ENCODE measurements at places on chromosomes 2 and 18. TPM values are rescaled to one million over a fixed set of nuclear protein-coding genes. Genes with fewer than 3 reads are reported as not detected.

GRCh38 chr18:468955-469790 lies 31.3 kb downstream of the COLEC12 start:
- no peak for DNase-seq

DNA sequence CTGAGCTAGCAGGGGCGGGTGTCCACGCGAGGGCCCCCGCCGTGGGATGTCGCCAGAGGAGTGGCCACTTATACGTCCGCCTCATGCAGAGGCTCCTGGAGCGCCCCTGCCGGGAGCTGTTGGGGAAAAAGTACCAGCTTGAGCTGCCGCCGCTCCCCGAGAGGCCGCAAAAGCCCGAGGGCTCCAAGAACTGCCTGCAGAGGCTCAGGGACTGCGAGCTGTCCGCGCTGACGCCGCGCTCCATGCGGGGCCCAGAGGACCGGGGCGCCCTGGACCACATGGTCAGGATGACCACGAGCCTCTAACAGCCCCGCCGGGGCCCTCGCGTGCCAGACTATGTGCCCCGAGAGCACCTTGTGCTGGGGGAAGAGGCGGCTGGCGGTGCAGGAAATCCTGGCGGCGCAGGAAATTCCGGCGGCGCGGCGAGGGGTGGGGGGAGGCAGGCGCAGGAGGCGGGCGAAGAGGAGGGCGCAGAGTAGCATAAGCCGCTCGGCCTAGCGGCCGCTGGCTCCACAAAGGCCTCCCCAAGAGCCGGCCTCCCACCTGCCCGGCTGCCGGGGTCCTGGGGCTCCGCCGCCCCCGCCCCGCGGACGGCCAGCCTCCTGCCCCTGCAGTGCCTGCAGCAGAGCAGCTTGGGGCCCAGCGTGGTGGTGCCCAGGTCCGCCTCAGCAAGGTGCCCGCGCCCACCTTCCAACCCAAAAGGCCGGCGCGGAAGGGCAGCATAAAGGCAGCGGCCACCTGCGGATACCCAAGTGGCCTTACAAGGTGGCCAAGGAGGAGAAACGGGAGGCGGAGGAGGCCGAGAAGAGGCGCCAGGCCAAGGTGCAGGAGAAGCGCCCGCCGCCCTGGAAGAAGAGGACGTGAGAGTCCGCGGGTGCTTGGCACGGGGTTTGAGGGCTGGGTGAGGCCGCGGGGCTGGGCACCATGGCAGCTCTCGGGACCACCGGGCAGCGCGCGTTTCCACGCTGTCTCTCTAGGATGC lies 42.1 kb upstream of the TRIM43B start:
- DNase-seq: no peak

- no peak for DNase-seq
Observed at GRCh38 chr2:220856486-220856885, 715.6 kb downstream of the EPHA4 start.

GRCh38 chr2:152762202-152762601 lies 43.8 kb downstream of the ARL6IP6 start:
- DNase-seq: no peak

FBXO36 gene
- 3.0 TPM for total RNA-seq

DNA sequence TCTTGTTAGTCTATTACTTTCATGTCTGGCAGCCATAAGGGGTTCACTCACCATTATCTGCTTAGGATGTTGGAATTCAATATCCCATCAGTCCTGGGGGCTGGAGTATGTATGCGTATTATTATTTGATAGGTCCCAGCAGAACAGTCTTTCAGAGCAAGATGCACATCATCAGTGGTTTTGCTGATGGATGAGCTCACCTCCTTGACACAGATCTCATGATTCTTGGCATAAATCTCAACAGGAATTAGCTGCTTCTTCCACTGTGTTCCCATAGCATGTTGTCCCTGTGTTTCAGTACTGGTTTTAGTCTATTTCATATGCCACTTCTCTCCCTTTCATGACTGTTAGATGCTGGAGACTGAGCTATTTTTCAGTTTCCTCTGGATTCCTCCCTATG lies 442.5 kb downstream of the ARHGAP15 start:
- no peak for DNase-seq

SULT1C4 gene
- total RNA-seq: 2.1 TPM

DNA sequence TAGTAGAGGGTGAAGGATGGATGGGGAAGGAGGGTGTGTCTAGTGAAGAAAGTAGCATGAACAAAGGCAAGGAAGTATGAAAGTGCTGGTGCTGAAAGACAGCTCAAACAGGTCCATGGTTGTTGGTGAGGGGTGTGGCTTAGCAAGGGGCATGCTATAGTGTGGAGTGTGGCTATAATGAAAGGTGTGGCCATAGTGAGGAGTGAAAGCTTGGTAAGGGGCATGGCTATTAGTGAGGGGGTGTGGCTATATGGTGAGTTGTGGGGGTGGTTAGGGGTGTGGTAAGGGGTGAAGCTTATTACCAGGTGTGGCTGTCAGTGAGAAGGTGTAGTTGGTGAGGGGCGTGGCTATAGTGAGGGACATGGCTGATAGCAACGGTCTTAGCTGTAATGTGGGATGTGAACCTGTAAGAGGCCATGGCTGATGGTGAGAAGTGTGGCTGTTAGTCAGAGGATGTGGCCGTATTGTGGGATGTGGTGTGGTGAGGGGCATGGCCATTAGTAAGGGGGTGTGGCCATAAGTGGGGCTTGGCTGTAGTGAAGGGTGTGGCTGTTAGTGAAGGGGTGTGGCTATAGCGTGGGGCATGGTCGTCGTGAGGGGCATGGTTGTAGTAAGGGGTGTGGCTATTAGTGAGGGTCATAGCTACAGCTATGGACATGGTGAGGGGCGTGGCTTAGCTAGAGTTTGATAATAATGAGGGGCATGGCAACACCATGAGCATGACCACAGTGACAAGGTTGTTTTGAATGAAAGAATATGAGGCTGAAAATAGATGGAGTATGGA lies 549.6 kb downstream of the FBXO15 start:
- DNase-seq: no peak

- DNase-seq: no peak
Observed at GRCh38 chr2:37585982-37586621, 85.3 kb downstream of the CDC42EP3 start.

GRCh38 chr2:144281476-144281875 lies 238.4 kb downstream of the ZEB2 start:
- no peak for DNase-seq

GPR45 gene
- total RNA-seq: not detected

DNA sequence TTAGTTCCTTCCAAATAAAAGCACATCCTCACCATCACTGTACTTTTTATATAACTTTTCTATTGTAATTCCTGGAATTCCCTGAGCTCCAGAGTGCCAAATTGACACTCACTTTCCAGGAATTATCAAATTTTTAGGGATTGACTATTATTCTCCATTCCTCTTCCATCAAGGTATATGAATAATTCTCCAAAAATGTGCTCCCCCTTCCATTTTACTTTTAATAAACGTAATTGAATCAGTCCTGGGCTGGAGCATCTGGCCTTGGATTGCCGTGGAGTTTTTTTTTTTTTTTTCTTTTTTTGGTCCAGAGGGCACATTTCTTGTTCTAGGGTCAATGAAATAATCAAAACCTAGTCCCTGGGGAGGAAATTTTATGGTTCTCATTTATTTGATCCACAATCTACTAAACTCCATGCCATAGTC lies 304.3 kb downstream of the CDCA7 start:
- DNase-seq: no peak

- no peak for DNase-seq
Observed at GRCh38 chr2:186603286-186603685, 13.4 kb downstream of the ITGAV start.

- no peak for DNase-seq
Observed at GRCh38 chr18:30658306-30658705, 384.2 kb downstream of the DSC3 start.

TOGARAM2 gene
- 0.39 TPM for total RNA-seq

OSR1 gene
- 41.6 TPM for total RNA-seq

DNA sequence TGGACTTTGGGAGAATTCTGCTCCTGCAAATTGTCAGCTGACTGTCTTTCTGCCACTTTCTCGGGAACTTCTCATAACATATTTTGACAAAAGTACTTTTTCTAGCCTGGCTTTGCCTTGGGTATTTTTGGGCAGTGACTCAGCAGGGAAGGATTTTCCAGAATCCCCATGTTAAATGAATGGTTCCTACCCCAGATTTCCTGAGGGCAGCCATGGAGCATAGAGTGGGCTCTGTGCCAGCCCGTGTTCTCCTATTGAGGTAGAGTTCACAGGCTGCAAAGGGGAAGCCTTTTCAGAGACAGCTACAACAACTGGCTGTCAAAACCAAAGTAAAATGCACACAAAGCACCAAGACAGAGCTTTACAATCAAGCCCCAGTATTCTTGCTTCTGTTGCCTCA lies 59.8 kb downstream of the BMP10 start:
- no peak for DNase-seq

DNA sequence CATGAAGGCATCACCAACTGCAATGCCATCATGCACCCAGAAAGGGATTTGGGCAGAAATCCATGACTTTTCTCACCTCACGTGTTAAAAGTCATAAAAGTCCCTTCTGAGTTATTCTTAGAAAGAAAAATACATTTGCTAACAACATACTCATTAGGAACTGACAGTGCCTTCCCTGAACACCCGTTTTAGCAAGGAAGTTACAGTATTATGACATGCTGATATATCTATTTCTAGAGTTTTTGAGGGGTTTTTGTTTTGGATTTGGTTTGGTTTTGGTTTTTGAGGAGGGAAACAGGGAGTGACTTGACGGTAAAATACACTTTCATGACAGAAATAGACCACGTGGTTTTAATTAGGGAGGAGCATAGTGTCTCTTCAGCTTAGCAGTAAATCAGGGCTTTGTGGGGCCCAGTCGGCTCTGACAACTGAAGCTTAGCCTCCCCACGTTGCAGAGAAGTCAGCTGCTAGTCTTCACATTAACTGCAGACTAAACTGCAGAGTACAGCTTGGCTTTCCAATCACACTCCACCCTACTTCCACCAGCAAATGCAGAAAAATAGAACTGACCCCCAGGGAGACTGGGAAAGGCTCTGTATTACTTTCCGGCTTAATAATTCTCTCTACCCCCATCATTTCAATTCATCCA lies 141.4 kb downstream of the FAM124B start:
- DNase-seq: no peak

UGT1A3 gene
- total RNA-seq: not detected

- no peak for DNase-seq
Observed at GRCh38 chr2:178242552-178242883, 48.2 kb downstream of the OSBPL6 start.

- no peak for DNase-seq
Observed at GRCh38 chr2:198072655-198073054, 268.3 kb downstream of the PLCL1 start.

GRCh38 chr2:237456200-237456843 lies 30.7 kb upstream of the MLPH start:
- peak; percentile 89 for DNase-seq

- DNase-seq: no peak
Observed at GRCh38 chr2:102042196-102043081, 50.7 kb downstream of the IL1R2 start.

DNA sequence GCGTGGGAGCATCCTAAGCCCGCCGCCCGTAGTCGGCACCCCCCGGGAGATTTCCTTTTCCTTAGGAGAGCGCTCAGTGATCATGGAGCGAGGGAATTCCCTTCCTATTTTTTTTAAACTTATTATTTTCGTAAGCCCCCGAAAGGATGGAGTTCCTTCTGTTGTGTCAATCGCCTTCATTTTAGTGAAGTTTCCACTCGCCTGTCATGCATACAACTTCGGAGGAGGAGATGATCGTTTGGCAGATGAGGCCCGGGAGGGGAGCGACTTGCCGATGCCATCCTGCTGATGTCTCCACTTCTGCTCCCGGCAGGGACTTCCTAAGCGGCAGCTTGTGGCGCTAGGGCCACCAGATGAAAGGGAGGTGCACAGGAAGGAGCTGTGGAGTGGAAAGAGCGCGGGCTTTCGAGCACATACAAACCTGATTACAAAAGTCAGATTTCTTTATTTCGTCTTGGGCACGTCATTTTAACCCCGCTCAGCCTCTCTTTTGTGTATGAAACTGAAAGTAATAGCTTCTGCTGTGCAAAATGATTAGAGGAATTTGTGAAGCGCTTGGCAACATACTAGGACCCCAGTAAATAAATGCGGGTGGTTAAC lies at the start of gene ADGRF3:
TSS of gene ADGRF3 (minus strand) at position 336 of the 600 bp plus-strand sequence. CDS start 555 bp downstream, outside the sequence.
- no peak for DNase-seq

DNA sequence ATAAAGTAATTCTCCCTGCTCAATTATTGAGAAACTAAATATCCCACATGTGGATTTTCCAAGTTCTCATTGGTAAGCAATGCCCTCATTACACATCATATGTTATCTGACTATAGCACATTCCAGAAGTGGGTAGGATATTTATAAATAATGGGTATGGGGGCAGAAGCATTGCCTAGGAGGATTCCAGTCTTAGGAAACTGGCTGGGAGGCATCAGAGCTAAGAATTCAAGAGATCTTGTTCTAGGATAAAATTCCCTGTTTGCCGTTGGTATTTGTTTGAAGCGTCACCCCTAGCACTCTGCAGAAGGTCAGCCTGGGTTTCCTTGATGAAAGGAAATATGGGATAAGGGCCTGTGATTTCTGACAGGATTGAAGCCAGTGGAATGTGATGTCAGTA lies 20.1 kb downstream of the SIX2 start:
- DNase-seq: no peak

DNA sequence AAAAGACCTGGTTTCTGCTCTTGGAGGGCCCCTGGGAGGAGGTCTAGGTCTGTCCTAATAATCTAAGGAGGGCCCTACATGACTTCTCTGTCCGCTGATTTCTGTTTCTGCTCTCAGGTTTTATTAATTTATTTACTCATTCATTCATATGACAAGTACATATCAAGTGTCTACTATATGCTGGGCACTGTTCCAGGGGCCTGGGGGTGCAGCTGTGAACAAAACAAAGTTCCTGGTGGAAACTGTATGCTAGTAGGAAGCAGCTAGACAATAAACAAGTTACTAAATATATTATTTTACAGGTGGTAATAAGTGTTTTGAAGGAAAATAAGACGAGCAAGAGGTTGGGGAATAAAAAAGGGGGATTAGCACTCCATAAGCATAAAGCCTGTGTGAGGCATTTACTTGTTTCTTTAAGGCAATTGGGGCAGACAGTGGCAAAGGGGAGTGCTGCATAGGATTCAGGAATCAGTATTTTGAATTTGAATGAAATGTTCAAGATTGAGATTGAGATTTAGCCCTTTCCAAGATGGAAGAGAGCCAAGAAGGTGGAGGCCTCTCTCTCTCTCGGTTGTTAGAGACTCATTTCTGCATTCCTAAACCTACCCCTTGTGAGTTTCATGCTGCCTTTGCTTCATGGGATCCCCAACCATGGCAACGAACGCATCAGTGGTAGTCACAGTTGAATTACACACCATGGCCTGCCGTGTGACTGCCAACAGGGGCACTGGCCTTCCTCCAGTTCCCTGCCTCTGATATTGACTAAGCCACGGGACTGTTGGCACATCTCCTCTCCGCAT lies 28.3 kb downstream of the DRC1 start:
- DNase-seq: no peak

GRCh38 chr2:196131949-196132925 lies 39.1 kb downstream of the STK17B start:
- no peak for DNase-seq

C1GALT1C1L gene
- total RNA-seq: 2.5 TPM

GRCh38 chr2:26922405-26923188 lies 47.8 kb upstream of the MAPRE3 start:
- DNase-seq: no peak
